GM18507 (cell line): ENCODE measurements at places on chromosomes 5 and 9.

DNA sequence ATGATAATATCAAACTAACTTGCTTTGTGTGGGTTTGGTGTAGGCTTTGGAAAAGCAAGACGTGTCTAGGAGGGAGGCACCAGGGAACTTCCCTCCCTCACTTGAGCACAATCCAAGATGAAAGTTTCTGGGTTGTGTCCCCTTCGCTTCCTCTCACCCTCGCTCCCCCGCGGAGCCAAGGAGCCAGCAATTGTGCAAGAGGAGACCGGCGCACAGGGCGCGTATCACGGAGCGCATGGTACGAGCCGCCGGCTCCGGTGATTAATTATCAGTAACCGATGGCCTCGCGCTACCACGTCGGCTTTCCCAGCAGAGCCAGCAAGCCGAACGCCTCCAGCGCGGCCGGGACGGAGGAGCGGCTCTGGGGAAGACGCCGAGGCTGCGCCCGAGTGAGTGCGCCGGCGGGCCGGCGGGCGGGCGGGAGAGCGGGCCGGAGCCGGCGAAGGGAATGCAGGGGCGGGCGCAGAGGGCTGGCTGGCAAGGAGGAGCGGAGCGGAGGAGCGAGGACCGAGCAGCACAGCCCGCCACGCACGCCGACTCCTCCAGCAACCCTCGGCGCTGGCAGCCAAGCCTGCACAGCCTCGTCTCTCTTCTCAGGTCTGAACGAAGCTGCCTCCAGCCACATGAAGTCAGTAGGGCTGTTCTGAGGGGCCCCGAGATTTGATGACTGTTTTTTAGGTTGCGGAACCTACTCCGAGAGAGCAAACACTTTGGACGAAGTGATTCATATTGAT lies 143.6 kb downstream of the BNC2 start:
- no peak for DNase-seq

GRCh38 chr5:102711525-102712385 lies 43.4 kb upstream of the PAM start:
- DNase-seq: no peak

- no peak for DNase-seq
Measured at GRCh38 chr9:77663754-77664153, 15.6 kb upstream of the GNA14 start.

- no peak for DNase-seq
Measured at GRCh38 chr9:89544279-89544661, 46.4 kb upstream of the SEMA4D start.

DNA sequence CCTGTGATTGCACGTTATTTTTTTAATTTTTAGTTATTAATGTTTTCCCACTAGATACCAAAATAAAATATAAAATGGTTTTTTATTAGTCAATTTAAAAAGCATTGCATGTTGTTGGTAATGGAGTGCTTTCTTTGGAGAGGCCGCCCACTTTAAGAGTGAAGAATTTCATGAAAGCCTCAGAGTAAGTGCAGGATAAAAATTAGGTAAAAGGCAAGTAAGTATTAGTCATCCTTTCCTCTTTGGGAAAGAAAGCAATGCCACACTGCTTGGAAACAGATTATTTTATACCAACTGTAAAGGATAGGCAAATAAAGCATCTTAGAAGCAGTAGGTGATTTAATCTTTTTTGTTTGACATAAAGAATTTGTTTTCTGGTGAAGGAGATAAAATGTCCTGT lies 62.9 kb downstream of the HSD17B4 start:
- no peak for DNase-seq

GRCh38 chr9:93667627-93668026 lies 91.2 kb downstream of the PHF2 start:
- no peak for DNase-seq

GRCh38 chr9:16135968-16136367 lies 583.1 kb downstream of the CCDC171 start:
- DNase-seq: no peak

GRCh38 chr9:4293293-4293941 lies 6.5 kb downstream of the GLIS3 start:
- no peak for DNase-seq

- no peak for DNase-seq
Measured at GRCh38 chr5:140391312-140391711, 10.3 kb upstream of the ANKHD1 start.

DNA sequence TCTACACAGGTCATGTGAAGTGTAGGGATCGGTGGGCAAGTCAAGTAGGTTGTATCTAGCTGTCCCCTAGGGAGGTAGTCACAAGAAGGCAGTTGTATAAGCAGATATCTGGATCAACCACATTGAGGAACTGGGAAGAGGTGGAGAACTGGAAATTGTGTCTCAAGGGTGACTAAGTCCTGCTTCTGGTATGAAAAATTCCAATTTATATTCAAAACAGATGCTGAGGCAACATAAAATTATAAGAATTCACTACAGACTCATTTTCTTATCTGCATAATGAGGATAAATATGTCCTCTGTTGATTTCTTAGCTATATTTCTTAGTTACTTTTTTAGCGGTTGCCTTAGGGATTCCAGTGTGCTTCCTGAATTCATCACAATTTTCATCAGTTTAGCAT lies 46.8 kb downstream of the GALNT12 start:
- no peak for DNase-seq

DNA sequence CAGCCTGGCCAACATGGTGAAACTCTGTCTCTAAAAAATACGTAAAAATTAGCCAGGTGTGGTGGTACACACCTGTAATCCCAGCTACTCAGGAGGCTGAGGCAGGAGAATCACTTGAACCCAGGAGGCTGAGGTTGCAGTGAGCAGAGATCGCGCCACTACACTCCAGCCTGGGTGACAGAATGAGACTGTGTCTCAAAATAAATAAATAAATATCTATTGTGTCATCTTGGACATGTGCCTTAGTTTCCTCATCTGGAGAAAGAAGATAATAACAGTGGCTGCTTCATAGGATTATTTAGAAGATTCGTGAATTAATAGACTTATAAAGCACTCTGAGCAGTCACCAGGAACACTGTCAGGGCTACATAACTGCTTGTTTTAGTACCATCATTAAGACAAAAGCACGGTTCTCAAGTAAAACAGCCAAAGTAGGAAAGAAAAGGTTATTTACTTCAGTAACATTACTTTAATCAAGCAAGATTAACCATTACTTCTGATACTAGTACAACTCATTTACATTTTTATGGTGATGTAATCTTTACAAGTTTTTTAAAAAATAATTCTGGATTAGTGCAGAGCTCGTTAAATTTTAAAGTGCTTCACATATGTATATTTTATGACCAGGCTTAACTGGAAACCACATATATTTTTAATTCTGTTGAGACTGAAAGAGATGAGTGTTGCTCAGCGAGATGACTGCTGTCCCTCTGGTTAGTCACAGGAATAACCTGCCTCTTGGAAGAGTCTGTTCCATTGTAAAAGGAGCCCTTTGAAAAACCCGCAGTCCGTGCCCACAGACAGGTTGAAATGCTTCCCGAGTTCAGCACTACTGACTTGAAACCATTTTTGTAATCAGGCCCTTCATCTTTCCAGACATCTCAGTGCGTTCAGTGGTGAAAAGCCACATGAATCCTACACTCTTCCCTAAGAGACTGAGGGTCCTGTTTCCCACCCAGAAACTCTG lies 36.7 kb downstream of the ANKH start:
- DNase-seq: no peak

DNA sequence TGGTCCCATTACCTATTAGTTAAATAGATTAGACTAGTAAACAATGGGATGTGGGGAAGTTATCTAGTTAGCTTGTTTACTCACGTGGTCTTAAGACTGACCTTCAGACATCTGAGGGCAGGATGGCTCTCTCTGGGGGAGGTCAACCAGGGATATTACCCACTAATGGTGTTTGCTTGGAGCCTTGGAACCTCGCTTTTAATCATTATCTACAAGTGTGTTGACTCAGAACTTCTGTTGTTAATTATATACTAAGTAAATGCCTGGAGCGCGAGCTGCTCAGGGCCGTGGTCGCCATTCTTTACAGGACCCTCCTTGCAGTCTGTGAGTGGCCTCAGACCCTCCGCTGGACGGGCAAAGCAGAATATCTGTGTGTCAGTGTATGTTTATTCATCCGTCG lies 48.5 kb upstream of the ZNF354A start:
- DNase-seq: no peak

GRCh38 chr5:147628058-147628895 lies 118.4 kb upstream of the DPYSL3 start:
- DNase-seq: peak; percentile 5

GRCh38 chr5:69504036-69504435 lies 11.4 kb downstream of the OCLN start:
- no peak for DNase-seq

GRCh38 chr9:22170990-22171670 lies 162.0 kb upstream of the CDKN2B start:
- DNase-seq: no peak

- no peak for DNase-seq
Measured at GRCh38 chr5:106873568-106873967, 797.2 kb downstream of the EFNA5 start.

GRCh38 chr5:111135946-111136345 lies 43.8 kb downstream of the WDR36 start:
- no peak for DNase-seq

- DNase-seq: no peak
Measured at GRCh38 chr5:131084436-131084835, 80.6 kb downstream of the HINT1 start.

DNA sequence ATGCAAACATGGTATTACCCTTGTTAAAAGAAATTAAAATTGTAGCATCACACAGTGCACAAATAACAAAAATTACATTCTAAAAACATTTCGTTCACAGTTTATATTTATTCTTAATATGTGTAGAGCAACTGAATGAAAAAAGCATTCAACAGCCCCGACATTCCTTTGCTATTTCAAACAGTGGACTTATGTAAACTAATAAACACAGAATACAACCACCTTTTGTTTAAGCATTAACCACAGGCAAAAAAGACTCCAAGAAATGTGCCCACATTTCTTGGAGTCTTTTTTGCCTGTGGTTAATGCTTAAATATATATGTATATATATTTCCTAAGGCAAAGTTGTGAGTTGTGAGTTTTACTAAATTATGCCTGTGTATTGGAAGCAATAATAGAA lies 532.5 kb upstream of the DAP start:
- DNase-seq: no peak
